ENCODE measurements at places on chromosomes 3 and 15.
A peak's percentile ranks its signal among the peaks of the same experiment; 100 is the strongest.

DNA sequence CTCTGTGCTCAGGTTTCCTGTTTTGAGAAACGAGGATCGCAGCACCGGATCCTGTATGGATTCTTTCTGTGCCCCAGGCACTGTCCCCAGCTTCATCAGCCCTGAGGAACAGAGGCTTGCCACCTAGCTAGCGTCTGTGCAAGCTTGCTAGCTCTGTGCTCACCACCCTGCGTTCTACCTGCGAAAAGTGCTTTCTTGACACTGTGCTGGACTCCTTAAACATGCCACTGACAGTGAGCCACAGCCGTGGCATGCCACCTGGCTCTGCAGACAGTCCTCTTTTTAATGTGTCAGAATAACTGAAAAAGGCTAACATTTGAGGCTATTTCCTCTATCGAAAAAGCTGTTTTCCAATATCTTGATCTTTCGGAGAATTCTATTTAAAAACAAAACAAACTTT, 1.4 kb downstream of the PGPEP1L start:
- no peak for DNase-seq

- no peak for DNase-seq
These were observed 23.6 kb upstream of the LINGO1 start for GRCh38 chr15:77656294-77656693.

GRCh38 chr3:19065027-19065426, 83.3 kb upstream of the KCNH8 start:
- no peak for DNase-seq

DNA sequence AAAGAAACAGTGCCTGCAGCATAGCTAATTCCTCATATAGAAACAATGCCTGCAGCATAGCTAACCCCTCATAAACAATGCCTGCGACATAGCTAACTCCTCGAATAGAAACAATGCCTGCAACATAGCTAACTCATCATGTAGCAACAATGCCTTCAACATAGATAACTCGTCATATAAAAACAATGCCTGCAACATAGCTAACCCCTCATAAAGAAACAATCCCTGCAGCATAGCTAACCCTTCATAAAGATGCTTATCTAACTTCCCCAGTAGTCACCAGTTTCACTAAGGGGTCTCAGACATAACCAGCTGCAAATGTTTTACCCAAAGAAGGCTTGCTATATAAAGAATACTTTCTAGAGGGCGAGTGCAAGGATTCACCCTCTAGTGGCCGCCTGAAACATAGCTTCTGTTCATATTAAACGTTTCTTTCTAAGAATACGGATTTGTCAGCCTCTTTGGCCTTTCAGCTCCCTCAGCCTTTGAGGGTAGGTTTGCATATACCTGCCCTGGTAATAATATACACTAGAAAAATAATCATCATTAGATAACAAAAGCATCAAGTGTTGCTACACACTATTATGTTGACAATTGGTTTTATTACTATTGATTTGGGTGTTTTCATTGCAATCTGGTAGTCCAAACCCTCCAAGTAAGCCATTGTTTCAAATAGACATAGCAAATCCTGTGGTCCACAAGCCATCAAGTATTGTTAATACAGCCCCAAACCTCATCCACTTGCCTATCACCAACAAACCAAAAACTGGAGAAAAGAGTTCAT, 44.4 kb upstream of the FAN1 start:
- no peak for DNase-seq

DNA sequence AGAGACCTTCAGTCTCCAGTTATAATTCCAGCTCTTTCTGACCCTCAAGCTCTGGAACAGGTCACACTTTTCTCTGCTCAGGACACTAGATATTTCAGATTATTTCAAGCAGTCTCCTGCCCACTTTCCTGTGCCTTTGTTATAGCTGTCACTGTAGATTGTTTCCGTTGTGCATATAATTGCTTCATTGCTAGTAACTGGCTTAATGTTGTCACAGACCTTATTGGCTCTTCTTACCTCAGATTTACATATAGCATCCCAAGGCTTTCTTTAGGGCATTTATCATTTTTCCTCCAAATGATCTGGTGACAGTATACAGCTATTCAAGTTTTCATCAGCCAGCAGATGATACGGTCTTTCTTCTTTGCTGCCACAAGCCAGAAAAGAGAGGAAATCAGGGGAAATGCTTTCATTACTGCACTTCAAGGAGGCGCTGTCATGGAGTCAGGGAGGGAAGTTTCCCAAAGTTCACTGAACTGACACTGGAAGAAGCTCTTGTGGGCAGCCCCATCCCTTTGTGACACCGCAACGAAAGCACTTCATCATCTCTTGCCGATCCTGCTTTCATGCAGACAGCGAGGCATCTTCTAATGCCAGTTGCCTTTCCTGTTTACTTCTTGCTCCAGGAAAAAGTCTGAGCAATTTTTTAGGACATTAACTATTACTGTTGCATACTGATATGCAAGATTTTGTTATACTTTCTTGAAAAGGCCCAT, 181.9 kb downstream of the CDIN1 start:
- DNase-seq = no peak

DNA sequence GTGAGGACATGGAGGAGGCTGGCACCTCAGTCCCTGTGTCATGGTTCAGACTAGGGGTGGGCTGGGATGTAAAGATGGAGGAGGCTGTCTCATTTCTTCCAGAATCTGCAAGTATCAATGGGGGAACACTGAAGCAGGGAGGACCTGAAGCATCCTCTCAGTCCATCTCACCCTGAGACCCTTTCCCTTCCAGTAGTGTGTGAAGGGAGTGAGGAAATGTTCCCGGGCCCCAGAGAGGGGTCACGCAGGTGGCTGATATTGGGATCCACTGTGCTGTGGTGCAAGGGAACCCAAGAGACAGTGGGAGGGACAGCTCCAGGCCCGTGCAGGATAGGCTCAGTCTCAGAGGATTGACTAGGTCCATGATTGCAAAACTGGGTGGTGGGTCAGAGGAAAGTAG, 72.2 kb upstream of the ADPGK start:
- DNase-seq = no peak

- no peak for DNase-seq
These were observed 126.5 kb downstream of the DTWD1 start for GRCh38 chr15:49747340-49747739.

DNA sequence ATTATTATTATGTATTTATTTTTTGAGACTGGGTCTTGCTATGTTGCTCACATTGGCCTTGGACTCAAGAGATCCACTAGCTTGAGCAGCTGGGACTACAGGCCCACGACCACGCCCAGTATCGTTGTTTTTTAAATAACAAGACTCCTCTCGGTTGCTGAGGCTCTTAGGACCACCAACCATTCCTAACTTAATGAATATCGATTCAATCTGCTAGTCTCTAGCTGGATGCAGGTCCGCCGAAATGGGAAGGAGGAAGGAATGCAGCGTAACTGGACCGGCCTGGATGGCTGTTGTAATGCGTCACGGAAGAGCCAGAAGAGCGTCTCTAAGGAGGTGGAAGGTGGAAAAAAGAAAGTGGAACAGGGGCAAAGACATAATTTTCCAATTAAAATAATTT, 1.7 kb downstream of the ANXA2 start:
- peak; percentile 29 for DNase-seq

DNA sequence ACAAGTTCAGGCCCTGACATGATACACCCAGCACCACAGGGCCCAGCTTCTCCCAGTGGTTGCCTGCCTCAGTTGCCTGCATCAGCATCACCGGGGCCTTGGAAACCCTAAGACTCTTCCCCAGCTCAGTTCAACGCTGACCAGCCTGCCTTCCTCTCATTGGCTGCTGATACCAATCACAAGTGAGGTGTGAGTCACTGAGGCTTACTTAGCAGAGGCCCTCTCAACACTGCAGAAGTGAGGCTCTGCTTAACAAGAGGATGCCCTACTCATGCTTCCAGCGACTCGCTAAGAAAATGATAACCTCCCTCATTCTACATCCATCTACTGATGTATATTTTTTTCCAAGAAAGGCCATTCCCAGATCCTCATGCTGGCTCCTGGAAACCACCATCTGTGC, 151.9 kb downstream of the ADAMTS17 start:
- no peak for DNase-seq

GRCh38 chr3:156843071-156843808, 17.1 kb downstream of the LEKR1 start:
- no peak for DNase-seq

- DNase-seq = no peak
These were observed 18.5 kb upstream of the RPL32 start for GRCh38 chr3:12859840-12860239.

DNA sequence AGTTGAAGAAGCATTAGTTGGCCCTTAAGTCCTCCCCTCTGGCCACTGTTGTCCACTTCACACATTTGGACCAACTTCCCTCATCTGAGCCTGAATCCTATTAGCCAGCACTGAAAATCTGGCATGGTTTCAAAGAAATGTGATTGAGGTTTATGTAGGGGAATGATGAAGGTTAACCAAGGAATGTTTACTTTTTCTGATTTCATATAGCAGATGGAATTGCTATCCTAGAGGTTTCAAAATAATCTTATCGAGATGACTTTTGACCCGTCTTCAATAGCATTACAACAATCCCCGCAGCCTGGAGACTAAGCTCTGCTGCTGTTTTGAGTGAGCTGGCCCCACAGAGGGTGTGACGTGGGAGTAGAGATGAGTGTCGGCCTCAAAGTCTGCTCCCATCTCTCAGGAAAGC, 200.8 kb upstream of the IL12A start:
- DNase-seq = peak; percentile 62

DNA sequence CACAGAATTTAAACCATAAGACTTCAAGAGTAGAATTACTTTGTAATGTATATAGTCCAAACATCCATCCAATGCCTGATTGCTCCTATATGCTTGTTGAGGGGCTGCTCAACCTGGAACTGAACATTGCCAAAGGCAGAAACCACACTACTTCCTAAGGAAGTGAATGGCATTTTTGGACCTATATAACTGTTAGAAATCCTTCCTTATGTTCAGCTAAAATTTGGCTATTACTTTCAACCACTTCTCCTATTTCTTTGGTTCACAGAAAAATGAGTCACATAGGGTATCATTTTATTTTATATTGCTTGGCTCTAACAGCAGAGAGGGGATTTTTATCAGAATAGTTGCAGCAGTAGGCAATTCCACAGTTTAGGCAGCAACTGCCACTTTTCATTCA, 342.1 kb downstream of the SLC9A9 start:
- DNase-seq = no peak
